Activated T-helper 17 cell treated with anti-CD3 and anti-CD28 coated beads, Interleukin-2, amount 50 U/mL, for 72 hours (primary cell): ENCODE measurements at places on chromosomes 4 and X.

DNA sequence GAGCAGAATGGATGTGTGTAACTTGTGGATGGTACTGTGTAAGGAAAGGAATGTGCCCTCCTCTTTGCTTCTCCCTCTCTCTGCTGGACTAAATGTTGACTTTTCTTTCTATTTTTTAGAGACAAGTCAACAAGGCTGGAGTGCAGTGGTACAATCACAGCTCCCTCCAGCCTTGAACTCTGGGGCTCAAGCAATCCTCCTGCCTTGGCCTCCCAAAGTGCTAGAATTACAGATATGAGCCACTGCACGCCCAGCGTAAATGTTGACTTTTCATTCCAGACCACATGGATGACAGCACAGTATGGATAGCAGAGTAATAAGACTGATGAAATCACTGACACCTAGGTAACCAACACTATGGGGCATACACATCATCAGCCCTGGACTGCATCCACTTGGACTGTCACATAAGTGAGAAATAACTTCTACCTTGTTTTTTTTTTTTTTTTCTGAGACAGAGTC is 5.1 kb upstream of the RPS3A start:
- H3K27me3 ChIP-seq: no peaks in the 10 kb centered on the region
- H3K36me3 ChIP-seq: peaks cover 4% of the 10 kb centered on the region
- H3K27ac ChIP-seq: no peak overlapping the region
- H3K4me3 ChIP-seq: no peak overlapping the region

DNA sequence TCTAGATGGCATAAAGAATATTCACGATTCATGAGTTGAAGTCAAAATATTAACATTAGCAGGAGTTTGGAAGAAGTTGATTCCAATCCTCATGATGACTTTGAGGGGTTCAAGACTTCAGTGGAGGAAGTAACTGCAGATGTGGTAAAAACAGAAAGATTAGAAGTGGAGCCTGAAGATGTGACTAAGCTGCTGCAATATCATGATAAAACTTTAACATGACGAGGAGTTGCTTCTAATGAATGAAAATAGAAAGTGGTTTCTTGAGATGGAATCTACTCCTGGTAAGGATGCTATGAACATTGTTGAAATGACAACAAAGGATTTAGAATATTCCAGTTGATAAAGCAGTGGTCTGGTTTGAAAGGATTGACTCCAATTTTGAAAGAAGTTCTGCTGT is 70.1 kb upstream of the TMLHE start:
- ATAC-seq: no peak
- no peaks in the 10 kb centered on the region for H3K27me3 ChIP-seq
- H3K4me3 ChIP-seq: no peak overlapping the region

GRCh38 chr4:170949084-170949483 is 859.3 kb upstream of the AADAT start:
- H3K27ac ChIP-seq: no peak overlapping the region
- H3K27me3 ChIP-seq: no peaks in the 10 kb centered on the region
- no peak for ATAC-seq
- H3K4me1 ChIP-seq: no peaks in the 10 kb centered on the region
- H3K4me3 ChIP-seq: no peak overlapping the region

DNA sequence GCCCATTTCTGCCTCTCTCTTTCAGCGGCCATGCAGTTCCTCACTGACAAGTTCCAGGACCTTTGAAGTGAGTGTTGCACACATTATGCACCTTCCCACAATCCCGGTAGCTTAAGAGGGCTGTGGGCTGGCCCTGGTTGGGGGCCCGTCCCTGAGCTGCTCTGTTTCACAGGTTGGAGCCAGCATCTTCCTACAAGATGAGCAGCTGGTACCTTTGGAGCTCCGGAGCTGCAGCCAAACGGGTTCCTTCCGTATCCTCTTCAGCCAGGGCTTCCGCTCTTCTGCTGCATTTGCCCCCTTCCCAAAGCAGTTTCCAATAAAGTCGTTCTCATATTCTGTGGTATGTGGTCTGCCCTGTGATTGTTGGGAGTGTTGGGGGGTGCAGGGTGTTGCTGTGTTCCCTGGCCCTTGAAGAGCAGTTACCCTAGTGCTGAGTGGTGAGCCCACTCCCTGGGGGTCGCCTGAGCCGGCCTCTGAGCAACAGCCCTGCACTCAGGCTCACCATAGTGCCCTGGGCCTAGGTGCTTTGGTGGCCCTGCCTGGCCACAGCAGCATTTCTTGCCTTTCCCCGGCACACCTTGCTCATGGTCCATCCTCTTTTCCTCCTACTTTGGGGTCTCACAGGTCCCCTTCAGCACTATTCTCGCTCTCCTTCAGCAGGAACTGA is 60.4 kb downstream of the CXorf49B start:
- no peak overlapping the region for H3K27ac ChIP-seq
- ATAC-seq: no peak
- H3K4me1 ChIP-seq: no peaks in the 10 kb centered on the region
- peaks cover 11% of the 10 kb centered on the region for H3K27me3 ChIP-seq

GRCh38 chr4:6420972-6421371 is 51.4 kb downstream of the PPP2R2C start:
- no peaks in the 10 kb centered on the region for H3K4me1 ChIP-seq
- H3K36me3 ChIP-seq: no peaks in the 10 kb centered on the region
- peaks cover 26% of the 10 kb centered on the region for H3K27me3 ChIP-seq
- no peak for ATAC-seq
- H3K4me3 ChIP-seq: no peak overlapping the region
